ENCODE measurements at places on chromosomes 3 and 15.

GRCh38 chr15:67120839-67121643 is 55.6 kb downstream of the SMAD3 start:
- DNase-seq = no peak

GRCh38 chr3:181417748-181418147 is 294.0 kb upstream of the SOX2 start:
- DNase-seq = no peak

GRCh38 chr15:36208868-36209582 is 370.4 kb upstream of the CDIN1 start:
- DNase-seq = no peak

GRCh38 chr3:71901645-71902044 is 116.7 kb upstream of the PROK2 start:
- no peak for DNase-seq

DNA sequence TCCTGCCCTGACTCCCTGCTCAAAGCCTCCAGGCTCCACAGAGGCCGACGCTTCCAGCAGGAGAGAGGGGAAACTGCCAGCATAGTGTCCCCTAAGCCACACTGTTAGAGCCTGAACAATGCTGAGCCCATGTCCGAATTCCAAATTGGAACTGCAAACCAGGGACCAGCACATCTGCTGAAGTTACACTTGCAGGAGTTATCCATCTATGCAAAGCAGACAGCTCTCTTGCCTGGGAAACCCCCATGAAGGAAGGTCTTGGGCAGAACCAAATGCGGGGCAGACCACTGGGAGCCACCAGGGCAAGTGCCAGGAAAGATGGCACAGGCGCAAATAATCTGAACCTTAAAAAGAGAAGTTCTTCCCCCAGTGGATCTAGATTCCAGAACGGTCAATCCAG is 625 bp downstream of the LRRC15 start:
- no peak for DNase-seq

DNA sequence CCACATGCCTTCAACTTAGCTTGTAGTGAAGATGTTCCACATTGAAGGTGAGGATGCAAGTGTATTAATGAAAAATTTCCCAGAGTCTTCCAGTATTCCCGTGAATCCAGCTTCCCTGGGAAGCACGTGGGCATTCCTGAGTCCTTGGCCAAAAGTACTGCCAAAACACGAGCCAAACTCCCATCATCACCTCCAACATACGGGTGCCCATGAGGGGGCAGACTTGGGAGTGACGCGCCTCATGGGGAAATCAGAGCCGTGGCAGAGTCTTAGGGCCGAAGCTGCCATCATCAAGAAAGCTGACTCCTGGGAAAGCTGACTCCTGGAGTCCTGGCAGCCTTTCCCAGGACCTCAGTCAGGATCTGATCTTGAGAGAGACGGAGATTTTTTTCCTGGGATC is 20.1 kb upstream of the TM2D3 start:
- DNase-seq = no peak
